ENCODE measurements at places on chromosomes 3 and 15.
A peak's percentile ranks its signal among the peaks of the same experiment; 100 is the strongest.

DNA sequence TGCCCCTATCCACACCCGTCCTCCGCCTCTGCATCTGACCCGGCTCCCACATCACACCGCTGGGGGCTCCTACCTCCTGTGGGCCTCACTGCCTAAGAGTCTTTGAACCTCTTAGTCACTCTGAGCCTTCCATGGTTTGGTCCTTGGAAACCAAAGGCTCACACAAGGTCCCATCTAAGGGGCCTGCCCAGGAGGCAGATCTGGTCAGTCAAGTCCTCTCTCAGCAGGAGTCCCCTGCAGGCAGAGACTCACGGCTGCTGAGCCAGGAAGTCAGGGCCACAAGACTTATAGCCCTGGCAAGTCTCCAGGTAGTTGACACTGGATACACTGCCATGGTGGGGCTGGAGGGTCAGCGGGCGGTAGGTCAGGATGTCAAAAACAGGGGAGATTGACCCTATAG lies 31.2 kb upstream of the ALDH1L1 start:
- DNase-seq = no peak

- peak; percentile 34 for DNase-seq
These were observed 9.8 kb upstream of the SLC9C1 start for GRCh38 chr3:112303764-112304325.

- DNase-seq = no peak
These were observed 959 bp downstream of the TPM1 start for GRCh38 chr15:63043335-63044076.

GRCh38 chr3:119858957-119859356 lies 77.1 kb downstream of the NR1I2 start:
- no peak for DNase-seq

- DNase-seq = no peak
These were observed 55.3 kb downstream of the ARHGAP31 start for GRCh38 chr3:119349354-119350041.

- DNase-seq = no peak
These were observed 20.5 kb downstream of the SIDT1 start for GRCh38 chr3:113552851-113553250.

DNA sequence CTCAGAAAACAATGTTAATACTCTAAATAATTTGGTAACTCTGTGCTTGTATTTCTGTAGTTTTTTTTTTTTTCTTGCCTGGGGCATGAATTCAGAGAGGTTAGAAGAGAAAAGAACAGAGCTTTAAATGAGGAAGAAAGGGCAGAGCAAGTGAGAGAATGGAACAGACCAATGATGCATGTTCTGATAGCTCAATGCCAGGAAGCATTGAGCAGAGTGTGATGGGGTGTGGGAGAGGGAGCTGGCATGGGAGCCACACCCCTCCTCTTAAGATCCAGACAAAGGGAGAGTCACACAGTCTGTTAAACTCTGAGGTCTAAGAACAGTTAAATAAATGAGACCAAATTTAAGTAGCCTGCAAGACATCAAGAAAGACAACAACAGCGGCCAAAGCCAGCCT lies 538.6 kb downstream of the TUSC7 start:
- no peak for DNase-seq

DNA sequence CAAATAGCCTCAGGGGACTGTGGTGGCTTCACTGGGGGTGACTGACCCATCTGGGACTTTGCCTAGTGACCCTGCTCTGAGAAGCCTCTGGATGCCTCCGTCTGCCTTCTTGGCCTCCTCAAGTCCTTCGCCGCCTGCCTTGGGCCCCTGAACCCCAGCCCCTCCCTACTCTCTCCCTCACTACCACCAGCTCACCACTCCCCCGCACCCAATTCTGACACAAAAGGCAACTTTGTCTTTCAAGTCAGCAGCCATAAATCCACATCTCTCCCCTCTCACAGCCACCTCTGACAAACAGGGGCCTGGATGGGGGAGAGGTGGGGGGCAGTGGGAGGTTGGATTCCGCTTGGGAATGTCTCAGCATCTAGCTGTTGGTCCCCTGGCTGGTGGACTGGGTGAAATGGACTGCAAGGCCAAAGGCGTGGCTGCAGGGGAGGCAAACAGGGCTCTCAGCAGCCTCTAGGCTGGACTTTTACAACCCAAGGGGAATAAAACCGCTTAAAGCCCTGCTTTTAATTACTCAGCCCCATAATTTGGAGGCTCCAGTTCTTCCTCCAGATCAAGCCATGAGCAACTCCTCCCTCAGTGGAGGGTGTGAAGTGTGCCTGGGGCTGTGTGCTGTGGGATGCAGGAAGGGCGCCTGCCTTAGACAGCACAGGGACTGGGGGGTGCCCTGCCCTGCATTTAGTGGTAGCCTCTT lies 33.4 kb downstream of the IGDCC3 start:
- DNase-seq = no peak

- DNase-seq = no peak
These were observed 163.4 kb downstream of the XXYLT1 start for GRCh38 chr3:195107593-195107992.

- DNase-seq = no peak
These were observed 85.0 kb downstream of the CLSTN2 start for GRCh38 chr3:140019946-140020345.

DNA sequence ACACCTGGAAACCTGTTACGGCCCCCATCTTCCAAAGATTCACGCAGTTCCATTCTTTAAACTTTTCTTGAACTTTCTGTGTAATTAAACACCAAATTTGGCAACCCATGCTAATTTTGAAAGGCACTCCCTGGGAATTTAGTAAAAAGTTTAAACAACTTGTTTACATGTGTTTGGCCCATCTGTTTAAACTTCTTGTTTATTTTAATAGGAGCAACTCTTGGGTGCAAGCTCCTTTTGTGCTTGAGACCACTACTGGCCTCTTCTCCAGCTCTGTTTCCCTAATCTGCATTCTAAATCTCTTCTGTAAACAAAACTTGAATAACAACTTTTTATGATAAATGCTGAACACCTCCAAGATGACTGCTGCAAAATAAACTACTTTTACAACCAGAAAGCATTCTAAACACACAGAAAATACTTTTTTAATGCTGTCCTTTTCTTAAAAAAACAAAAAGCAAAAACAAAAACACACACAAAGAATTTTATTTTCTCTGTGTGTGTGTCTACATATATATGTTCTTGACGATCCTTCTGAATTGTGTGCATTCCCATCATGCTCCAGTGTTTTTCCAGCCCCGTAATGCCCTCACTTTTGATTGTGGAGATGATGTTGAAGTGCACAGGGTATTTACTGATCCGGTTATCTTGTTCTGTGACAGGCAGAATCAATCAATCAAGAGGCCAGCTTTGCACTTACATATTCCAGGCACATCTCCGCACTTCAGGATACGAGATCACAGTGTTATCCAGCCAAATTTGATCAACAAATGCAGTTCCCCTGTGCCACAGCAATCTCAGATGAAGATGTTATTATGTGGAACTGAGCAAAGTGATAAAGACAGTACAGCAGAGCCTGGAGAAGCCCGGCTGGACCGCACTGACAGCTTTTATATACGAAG lies 416.9 kb downstream of the FOXP1 start:
- DNase-seq = no peak

DNA sequence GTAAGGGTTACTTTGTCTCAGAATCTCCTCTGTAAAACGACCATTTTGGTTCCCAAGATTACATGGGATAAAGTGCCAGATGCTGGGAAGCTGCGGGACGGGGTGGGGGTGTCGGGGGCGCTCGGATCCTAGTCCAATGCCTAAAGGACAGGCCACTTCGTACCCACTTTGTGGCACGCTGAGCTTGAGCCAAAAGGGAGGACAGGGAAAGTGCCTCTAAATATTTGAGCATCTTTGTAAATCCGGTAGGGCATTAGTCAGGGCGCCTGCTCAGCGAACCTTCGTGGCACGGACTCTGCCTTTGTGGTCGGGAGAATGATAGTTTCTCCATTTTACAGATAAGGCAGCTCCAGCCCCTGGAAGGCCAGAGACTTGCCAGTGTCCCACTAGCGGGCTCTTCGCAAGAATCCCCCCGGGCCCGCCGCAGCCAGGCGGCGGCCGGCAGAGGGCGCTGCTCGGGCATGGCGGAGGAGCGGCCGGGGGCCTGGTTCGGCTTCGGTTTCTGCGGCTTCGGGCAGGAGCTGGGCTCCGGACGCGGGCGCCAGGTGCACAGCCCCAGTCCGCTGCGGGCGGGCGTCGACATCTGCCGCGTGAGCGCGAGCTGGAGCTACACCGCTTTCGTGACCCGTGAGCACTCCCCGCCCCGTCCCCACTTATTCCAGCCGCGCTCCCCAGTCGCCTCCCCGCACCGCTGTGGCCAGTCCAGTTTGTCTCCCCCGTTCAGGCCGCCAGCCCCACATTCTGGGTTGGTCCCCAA lies 1.8 kb downstream of the RCCD1 start:
- DNase-seq = peak; percentile 93

- no peak for DNase-seq
These were observed 610.0 kb upstream of the TBL1XR1 start for GRCh38 chr3:177807150-177807875.

DNA sequence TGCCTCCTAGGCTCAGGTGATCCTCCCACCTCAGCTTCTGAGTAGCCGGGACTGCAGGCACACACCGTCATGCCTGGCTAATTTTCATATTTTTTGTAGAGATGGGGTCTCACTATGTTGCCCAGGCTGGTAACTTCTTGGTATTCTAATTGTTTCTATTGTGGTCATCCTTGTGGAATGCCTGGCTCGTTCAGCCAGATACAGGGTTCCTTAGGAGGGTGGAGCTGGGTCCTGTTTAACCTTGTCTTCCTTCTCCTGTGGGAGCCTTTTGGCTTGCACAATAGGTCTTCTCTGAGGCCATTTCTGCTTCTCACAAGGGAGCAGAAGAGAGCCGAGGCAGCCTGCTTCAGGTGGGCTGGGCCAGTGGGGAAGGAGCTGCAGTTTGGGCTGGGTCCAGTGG lies 15.7 kb downstream of the PLEKHO2 start:
- DNase-seq = no peak

GRCh38 chr15:53038655-53038941 lies 248.5 kb upstream of the ONECUT1 start:
- no peak for DNase-seq

GRCh38 chr15:62977952-62978811 lies 64.4 kb upstream of the TPM1 start:
- DNase-seq = no peak

DNA sequence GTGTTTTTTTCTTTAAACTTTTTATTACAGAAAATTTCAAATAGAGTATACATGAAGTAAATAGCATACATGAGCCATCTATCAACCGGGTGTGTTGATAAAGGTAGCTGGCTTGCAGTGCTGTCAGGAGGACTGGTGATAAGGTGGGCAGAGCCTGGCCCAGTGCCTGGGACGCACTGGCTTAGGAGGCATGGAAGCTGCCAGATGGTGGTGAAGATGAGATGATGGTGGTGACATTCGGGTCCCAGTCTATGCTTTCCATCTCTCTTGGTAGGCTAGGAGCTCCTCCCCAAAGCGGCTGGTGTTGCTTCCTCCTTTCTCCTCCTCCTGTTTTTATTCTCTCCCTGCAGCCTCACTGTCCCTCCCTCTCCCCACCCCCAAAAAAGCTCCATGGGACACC lies 101.7 kb downstream of the ADCY5 start:
- DNase-seq = no peak

GRCh38 chr3:28502397-28502937 lies 153.8 kb upstream of the AZI2 start:
- DNase-seq = no peak

DNA sequence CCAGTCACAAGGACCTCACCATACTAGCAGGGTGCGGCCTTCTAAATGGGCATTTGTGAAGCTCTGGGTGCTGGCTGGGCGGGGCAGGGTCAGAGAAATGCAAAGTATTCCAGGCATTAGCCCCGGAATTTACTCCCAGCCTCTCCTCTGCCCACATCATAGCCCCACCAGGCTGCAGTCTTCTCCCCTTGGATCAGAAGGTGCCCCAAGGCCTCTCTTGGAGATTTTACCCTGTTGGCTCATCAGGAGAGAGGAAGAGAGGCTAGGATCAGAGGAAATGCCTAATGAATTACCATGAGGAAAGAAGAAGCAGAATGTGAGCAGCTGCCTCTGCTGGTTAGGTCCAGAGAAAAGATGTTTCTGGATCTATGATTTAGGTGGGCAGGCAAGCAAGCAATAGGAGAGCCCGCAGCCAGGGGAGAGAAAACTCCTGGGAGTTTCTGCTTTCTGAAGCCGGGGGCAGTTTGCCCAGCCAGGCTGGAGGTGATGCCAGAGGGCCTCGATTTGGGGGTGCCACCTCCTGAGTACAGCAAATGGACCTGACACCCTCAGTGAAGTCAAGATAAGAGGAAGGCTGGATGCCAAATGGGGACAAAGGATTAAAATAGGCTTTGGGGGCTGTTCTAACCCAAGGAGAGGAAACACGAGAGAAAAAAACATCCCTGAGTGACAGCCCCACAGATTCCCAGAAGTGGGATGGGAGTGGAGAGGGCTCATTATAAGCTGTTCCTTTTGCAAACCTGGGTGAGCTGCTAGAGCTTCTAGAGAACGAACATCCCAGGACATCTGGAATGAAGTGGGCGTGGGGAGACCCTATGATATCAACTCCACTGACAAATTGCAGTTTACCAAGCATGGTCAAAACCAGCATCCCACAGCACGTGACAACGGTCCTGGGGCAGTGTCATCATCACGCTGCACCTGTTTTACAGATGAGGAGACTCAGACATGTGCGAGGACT lies 65.4 kb downstream of the BDH1 start:
- no peak for DNase-seq

DNA sequence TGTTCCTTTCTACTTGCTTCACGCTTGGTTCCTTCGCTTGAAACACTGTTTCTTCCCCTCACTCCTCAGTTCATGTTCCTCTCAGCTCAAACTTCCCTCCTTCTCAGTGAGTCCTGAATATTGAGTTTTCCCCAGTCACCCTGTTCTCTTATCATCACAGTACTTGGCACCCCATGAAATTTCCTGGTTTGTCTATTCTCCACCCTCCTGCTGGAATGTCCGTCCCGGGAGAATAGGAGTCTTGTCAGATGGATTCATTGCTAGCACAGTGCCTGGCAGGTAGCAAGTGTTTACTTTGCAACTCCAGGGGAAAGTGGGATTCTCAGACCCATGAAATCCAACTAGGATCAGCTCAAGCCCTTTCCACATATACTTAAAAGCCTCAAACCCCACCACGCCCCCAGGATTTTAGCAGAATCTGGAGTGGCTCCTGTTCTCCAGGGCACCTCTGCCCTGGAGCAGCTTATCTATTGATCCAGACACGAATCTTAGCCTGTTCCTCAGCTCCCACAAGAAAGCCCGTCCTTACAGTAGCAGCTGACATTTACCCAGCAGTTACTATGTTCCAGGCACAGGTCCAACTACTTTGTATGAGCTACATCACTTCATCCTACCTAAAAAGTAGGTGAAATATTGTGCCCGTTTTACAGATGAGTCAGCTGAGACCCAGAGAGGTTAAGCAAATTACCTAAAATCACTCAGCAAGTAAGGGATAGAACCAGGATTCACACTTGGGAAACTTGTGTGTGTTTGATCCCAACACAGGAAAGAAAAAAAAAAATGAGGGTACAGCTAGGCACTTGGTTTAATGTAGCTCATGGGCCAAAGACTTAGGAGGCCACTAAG lies 36.8 kb upstream of the MAP3K13 start:
- DNase-seq = no peak

GRCh38 chr3:42182555-42182954 lies 83.4 kb downstream of the CCK start:
- no peak for DNase-seq

- no peak for DNase-seq
These were observed 481.0 kb upstream of the PROK2 start for GRCh38 chr3:72266016-72266370.

- no peak for DNase-seq
These were observed 53.8 kb downstream of the MGLL start for GRCh38 chr3:127768346-127769008.

GRCh38 chr3:52193065-52193464 lies 4.9 kb upstream of the ALAS1 start:
- DNase-seq = no peak
